Activated naive CD4-positive, alpha-beta T cell (primary cell): ENCODE measurements at places on chromosomes 2 and 18.

- no peak for DNase-seq
These were observed 138.7 kb downstream of the CERS6 start for GRCh38 chr2:168594778-168595177.

- no peak for DNase-seq
These were observed 43.2 kb upstream of the PSME4 start for GRCh38 chr2:54013996-54014395.

- DNase-seq = no peak
These were observed 35.4 kb downstream of the CFAP221 start for GRCh38 chr2:119579424-119580295.

DNA sequence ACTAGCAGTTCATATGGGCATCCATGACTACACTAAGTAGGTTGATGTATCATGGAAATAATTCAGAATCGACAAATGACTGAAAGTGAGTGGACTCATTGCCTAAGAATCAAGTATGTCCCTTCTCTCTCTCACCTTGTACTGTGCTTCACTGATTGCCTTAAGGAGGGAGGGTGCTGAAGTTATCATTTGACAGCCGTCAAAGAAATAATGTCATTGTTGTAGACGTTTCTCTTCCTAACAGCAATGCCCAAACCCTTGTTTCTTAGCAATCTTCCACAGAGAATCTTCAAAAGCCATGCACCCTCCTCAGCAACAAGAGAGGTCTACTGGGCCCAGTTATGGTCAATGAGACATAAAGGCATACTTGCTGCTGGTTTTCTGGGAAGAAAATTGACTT, 785.0 kb downstream of the SUCLG1 start:
- DNase-seq = no peak

- DNase-seq = no peak
These were observed 25.2 kb upstream of the HNMT start for GRCh38 chr2:137939026-137939425.

DNA sequence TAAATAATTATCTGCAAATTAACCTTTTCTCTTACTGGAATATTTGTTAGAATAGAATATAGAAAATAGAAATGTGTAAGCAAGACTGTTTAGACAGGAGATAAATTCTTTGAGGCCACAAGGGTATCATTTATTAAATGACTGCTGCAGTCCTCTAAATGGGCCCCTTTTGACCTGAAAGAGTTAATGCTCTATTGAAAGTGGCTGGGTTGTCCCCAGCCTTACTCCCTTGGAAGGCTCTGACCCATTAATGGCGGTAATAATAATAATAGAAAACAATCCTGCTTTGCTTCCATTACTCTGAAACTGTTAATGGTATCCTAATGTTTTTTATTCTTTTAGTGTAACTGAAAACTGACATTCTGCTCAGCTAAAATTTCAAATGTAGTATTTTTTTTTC, 398.0 kb upstream of the NRP2 start:
- DNase-seq = no peak

GRCh38 chr2:8522687-8523086, 159.2 kb upstream of the ID2 start:
- DNase-seq = no peak

GRCh38 chr2:216737676-216738075, 42.3 kb upstream of the IGFBP5 start:
- no peak for DNase-seq

GRCh38 chr2:94871226-94872087, at the start of gene TEKT4:
Gene TEKT4, plus strand, starts transcription at chr2:94871430. Its CDS starts 150 bp downstream, at chr2:94871580.
- DNase-seq = no peak
